Astrocyte (in vitro differentiated cells and primary cell): ENCODE measurements at places on chromosomes 5 and 9. TPM values are rescaled to one million over a fixed set of nuclear protein-coding genes. Genes with fewer than 3 reads are reported as not detected.

KCNV2 gene
- not detected in 2 replicates for total RNA-seq

DNA sequence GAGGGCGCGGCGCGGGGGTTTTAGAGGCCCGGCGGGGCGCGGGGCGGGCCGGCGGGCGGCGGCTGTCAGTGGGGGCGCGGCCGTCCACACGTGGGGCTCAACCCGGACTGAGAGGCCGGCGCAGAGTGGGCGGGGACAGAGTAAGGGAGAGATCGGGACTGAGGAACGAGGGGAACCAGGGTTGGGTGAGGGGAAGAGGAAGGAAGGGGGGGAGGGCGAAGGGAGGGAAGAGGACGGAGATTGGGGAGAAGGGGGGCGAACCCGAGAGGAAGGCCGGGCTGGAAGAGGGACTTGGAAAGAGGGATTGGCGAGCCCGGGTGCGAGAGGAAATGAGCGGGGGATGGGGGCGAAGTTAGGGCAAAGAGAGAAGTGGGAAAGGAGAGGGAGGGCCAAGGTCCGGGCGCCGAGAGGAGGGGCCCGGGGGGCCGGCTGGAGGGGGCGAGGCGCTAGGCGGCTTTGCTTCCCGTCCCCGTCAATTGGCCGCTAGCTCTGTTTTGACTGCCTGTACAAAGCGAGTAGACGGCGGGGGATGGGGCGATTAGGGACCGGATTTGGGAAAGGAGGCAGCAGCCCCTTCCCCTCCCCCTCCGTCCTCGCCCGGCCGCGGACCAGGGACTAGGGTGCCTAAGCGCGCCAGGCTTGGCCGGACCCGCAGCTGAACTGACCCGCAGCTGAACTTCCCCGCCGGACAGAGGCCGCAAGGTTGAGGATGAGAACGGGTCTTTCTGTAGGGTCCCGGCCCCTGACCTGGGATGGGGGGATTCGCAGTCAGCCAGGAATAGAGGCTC is 399 bp upstream of the FBN2 start:
- peak; percentile 62 for DNase-seq

QRFP gene
- not detected in 2 replicates for total RNA-seq

EIF4E1B gene
- total RNA-seq: not detected in 2 replicates
